ENCODE measurements at places on chromosomes 12 and 14.

DNA sequence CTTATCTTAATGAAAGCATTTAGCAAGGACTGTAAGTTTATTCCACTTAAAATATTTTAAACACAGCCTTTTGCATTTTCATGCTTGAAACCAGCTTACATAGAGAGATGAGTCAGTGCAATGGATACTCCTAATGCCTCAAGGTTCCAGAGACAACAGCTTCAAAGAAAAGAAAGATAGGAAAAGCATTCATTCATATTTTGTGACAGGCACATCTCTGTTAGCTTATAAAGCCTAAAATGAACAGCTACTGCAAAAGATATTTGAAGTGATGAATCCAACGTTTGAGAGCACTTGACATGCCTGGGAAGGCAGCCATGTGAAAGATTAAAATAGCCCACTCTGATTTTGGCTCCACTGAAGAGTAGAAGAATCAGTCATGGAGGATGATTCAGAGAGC is 814.5 kb downstream of the RPS29 start:
- DNase-seq: no peak

DNA sequence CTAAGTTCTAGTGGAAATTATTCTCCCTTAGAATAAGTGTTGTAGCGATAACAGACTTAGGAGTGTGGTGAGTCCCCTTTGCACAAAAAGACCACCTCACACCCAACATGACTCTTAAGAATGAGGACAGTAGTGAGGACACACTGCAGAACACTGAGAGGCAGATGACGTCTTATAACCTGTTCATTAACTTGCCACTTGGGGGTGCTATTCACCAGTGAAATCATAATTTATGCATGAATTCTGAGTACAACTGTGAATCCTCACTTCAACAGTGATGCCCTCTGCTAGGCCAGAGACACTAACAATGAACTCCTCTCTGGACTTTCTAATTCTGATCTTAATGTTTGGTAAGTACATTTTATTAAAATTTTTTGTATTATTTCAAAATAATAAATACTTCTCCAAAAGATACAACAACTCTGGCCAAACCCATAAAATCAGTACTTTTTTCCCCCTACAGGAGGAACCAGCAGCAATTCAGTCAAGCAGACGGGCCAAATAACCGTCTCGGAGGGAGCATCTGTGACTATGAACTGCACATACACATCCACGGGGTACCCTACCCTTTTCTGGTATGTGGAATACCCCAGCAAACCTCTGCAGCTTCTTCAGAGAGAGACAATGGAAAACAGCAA is 274.7 kb downstream of the DAD1 start:
- DNase-seq: peak; percentile 30

DNA sequence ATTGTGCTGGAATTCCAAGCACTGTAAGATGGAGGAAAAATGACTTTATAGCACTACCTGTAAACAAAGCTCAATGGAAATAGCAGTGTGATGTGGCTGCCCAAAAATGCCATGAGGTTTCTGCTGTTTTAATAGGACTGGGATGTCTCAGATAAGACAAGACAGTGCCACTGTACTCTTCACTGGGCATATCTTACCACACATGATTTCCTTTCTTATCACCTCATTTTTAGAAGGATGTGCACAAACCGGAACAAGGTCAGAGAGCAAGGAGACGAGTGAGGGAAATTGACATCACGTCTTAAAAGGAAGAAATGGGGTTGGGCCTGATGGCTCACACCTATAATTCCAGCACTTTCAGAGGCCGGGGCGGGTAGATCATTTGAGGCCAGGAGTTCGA is 38.4 kb upstream of the FGD4 start:
- no peak for DNase-seq

GRCh38 chr12:84329938-84330337 is 582.7 kb downstream of the SLC6A15 start:
- DNase-seq: no peak

GRCh38 chr12:80001562-80001961 is 66.7 kb upstream of the PPP1R12A start:
- no peak for DNase-seq

- no peak for DNase-seq
Observed at GRCh38 chr14:68819260-68819691, 26.4 kb upstream of the ZFP36L1 start.

DNA sequence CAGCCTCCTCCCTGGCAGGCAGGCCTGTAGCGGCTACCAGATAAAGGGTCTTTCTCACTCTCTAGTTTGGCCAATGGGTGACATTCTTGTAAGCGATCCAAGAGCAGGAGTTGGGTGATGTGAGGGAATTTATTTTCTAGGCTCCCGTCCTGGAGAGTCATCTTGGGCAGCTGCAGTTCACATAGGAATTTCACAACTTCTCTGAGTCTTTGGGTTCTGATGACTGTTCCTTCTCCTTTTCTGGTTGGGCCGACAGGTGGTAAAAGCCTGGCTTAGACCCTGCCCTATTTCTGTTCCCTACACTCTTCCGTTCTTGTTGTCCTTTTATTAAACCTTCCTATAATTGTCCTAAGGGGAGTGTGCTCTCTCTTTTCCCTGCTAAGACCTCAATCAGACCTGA is 42.6 kb upstream of the POC1B start:
- no peak for DNase-seq

DNA sequence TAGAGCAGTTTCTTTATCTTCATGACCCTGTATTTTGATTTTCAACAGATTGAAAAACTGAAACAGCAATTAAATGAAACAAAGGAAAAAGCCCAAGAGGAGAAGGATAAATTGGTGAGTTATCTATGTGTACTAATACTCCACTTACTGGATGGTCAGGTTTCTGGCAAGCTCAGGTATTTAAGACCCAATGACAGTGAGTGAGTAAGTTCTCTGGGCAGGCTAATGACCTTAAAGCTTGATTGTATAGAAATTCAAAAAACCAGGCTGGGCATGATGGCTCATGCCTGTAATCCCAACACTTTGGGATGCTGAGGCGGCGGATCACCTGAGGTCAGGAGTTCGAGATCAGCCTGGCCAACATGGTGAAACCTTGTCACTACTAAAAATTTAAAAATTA is 10.0 kb downstream of the BBOF1 start:
- DNase-seq: no peak

DNA sequence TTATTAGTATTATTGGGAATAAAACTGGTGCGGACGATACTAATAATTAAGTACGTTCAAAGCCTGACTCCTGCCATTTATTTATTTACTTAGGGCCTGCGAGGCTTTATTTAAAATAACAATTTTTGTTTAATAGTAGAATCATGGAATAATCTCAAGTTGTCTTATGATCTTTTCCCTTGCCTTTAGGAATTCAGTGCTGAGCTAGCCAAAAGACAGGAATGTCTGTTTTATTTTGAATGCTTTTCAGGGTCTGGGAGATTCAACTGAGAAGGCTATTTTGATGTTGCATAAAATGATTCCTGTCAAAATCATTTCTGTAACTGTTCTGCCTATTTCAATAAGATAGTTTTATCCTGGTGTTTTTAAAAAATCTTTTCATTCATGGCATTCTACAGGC is 489.8 kb downstream of the EGLN3 start:
- no peak for DNase-seq

DNA sequence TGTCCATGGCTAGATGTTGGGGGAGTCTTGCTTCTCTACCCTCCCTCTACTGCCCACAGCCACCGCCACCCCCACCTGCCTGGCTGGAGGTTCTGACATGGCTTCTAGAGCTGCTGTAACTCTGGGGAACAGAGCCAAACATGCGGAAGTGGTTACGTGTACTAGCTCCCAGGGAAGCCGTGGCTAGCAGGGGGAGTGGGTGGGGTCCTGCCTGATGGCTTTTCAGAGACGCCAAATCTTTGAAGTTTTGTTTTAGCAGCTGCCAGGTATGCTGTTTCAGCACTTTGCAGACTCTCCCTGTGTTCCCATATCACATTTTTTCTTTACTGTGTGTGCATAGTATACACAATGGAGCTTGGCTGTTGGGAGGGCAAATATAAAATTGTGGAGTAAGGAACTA is 150.3 kb downstream of the TGFB3 start:
- DNase-seq: no peak

DNA sequence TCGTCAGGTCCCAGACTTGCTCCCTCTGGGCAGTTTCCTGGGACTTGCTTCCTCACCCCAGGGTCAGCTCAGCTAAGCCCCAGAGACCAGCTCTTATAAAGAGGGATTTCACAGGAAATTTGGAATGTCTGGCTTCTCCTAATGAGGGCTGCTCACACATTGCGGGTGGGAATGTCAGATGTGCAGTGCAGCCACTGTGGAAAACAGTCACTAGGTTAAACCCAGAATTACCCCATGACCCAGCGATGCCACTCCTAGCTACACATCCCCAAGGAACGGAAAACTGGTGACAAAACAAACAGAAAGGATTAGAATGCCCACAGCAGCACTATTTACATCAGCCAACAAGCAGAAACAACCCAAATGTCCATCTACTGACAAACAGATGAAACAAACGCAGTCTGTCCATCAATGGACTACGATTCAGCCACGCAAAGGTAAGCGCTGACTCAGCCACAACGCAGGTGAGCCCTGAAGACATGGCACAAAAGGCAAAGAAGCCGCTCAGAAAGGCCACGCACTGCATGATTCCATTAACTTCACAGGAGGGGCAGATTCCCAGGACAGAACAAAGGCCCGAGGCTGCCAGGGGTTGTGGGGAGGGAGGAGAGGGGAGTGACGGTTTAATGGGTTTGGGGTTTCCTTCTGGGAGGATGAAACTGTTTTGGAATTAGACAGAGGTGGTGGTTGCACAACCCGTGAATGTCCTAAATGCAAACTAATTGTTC is 63.0 kb downstream of the NCOR2 start:
- DNase-seq: no peak

DNA sequence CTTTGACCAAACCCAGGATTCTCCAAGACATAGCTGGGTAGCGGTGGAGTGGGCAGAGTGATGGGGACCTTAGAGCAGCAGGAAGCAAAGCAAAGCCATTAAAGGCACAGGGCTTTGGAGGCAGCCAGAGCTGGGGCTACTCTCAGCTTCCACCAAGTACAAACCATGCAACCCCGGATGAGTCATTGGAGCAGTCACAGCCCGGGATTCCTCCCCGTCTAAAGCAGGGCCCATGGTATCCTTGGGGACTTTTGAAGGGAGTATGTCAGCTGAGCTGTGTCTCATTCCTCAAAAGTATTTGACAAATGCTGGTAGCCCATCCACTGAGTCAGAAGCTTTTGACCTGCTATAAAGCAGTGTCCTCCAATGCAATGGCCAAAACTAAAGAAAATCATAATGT is 9.7 kb upstream of the IFI27 start:
- no peak for DNase-seq

- peak; percentile 14 for DNase-seq
Observed at GRCh38 chr12:48296586-48297282, 54.0 kb downstream of the ZNF641 start.

GRCh38 chr12:106897082-106897481 is 58.6 kb upstream of the TMEM263 start:
- DNase-seq: no peak

DNA sequence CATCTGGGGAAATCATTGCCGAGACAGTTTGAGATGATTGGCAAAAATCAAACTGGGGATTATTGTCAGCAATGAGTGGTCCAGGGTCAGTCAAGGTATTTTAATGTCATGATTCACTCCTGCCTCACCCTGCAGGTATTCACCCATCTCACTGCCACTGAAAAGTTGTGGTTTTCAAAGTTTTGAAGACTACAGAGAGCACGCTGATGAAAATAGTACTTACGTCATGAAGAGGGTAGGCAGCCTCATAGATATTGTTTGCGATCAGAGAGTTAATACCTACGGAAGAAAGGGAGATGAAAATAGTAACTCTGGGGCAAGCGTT is 138.0 kb downstream of the ANO2 start:
- no peak for DNase-seq

GRCh38 chr14:103916636-103917262 is 11.5 kb upstream of the TDRD9 start:
- no peak for DNase-seq

DNA sequence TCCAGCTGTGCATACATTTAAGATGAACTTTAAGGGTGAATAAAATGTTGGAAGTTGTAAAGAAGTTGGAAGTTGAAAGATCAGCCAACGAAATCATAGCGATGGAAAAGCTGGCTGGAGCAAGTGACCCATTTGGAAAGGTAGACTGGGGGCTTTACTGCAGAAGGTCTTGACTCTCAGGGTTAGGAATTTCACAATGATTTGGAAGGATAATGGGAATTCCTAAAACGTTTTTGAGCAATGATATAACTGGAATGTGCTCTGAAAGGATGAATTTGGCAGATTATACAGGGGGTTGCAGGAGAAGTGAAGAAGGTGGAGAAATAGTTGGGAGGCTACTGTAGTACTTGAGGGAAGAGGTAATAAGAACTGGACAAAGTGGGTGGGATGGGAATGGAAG is 27.4 kb downstream of the EMP1 start:
- no peak for DNase-seq

DNA sequence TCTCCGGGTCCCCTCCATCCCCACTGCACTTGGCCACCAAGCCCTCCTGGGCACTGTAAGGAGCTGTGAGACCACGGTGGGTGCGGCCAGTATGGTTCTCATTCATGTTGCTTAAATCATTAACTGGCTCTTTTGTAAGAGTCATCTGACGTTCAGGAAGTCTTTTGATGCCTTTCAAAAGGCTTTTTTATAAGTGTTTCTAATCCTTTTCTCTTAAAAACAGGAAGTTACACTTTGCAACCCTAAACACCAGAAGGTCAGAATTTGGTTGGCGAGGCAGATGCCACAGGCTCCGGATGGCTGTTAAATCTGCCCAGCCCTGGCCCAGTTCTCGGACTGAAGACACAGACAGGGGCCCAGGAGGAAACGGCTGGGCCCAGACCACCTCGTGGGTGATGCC is 26.1 kb upstream of the DIO3 start:
- DNase-seq: peak; percentile 47

GRCh38 chr14:68593806-68594536 is 198.9 kb downstream of the ZFP36L1 start:
- no peak for DNase-seq

DNA sequence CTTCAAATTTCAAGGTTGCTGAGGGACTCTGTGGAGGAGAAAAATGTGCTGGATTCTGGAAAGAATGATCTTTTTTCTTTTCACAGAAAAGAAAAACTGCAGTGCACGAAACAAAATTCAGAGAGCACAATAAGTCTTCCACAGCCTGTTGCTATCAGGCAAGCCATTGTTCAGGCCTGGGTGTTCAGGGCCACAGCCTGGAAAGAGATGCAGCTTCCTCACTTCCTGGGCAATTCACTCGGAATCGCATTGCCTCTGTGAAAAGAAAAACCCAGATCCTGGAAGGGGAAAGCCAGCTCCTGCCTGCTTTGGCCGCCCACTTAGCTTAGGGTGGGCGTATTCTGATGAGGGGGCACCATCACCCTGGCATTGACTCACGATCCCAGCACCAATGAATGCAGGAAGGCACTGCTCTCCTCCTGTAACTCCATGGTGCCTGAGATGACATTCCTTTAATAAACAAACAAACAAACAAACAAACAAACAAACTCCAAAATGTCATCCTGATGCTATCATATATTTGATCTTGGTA is 863.9 kb downstream of the BCL11B start:
- no peak for DNase-seq

DNA sequence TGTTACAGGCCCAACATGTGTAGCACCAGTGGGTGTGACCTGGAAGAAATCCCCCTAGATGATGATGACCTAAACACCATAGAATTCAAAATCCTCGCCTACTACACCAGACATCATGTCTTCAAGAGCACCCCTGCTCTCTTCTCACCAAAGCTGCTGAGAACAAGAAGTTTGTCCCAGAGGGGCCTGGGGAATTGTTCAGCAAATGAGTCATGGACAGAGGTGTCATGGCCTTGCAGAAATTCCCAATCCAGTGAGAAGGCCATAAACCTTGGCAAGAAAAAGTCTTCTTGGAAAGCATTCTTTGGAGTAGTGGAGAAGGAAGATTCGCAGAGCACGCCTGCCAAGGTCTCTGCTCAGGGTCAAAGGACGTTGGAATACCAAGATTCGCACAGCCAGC is 8.6 kb downstream of the BCL2L14 start:
- DNase-seq: no peak

GRCh38 chr12:108394196-108394595 is 55.1 kb upstream of the CMKLR1 start:
- DNase-seq: no peak
